ENCODE measurements at places on chromosomes 6 and 20. TPM values are rescaled to one million over a fixed set of nuclear protein-coding genes. Genes with fewer than 3 reads are reported as not detected.

ADTRP gene
- total RNA-seq, result 0.19 TPM

PHF3 gene
- 10.6 TPM for total RNA-seq

ADGRF1 gene
- total RNA-seq, result not detected

KIAA1755 gene
- 0.13 TPM for total RNA-seq

SERAC1 gene
- 2.4 TPM for total RNA-seq

LRRC73 gene
- total RNA-seq, result 1.1 TPM

ZNF831 gene
- not detected for total RNA-seq

COL10A1 gene
- not detected for total RNA-seq

HAO1 gene
- not detected for total RNA-seq

ESR1 gene
- 0.02 TPM for total RNA-seq

SNAP25 gene
- 15.4 TPM for total RNA-seq

WFDC5 gene
- total RNA-seq, result not detected

PTK6 gene
- total RNA-seq, result 3.1 TPM

NR2E1 gene
- not detected for total RNA-seq

RNF182 gene
- 3.3 TPM for total RNA-seq

Data from A549 treated with Mapracorat at 1 μM for 4 hours (cell line).